Esophagus muscularis mucosa (tissue), 4 donors: ENCODE measurements at places on chromosomes 1 and 21. TPM values are rescaled to one million over a fixed set of nuclear protein-coding genes. Genes with fewer than 3 reads are reported as not detected.

GRCh38 chr1:163090321-163090945 is 21.3 kb downstream of the RGS4 start:
- no peak for DNase-seq

BSND gene
- total RNA-seq = not detected

DNA sequence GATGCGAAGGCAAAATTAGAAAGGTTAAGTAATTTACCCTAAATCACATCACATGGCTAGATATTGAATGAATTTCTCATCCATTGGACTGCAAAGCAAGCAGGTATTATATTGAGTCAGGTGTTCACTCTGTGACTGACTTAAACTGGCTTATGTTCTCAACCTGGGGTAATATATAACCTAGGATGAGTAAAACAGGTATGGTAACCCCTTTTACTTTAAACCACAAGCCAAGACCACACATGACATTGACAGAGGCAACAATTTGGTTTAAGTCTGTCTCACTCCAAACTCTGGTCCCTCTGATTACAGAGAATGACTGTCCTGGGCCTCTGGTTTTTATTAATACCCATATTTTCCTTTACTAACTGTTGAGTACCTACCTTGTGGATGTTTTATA is 33.3 kb downstream of the MAEL start:
- no peak for DNase-seq

CCDC24 gene
- total RNA-seq = 6.7 TPM

KANK4 gene
- 0.42 TPM for total RNA-seq

F13B gene
- total RNA-seq = not detected

- no peak for DNase-seq
Measured at GRCh38 chr1:64744492-64745180, at the start of gene RAVER2. RAVER2 (plus strand) TSS chr1:64745075; CDS start chr1:64745173, 98 bp downstream.

ACTL8 gene
- not detected for total RNA-seq

DNA sequence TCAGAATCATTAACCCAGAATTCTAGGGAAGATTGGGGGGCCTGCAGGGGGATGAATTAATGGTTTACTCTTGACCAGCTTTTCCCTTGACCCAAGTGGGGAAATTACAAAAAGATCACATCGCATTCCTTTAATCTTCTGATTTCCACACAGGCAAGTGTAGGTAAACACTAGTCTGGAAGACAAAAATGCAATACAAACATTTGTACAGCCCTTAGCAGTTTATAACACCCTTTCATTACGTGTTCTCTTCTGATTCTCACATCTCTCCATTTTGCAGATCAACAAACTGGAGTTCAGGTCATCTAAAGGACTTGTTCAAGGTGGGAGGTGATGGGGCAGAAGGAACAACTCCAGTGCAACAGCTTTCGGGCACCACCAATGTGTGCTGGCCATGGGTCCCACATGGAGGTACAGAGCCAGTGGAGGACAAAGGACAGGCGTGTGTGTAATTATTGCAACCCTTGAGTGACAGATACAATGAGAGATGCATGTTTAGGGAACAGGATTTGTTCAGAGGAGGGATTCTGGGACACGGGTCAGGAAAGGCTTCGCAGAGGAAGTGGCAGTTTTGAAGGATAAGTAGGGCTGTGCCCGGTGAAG is 20.4 kb downstream of the ATF3 start:
- no peak for DNase-seq

DNA sequence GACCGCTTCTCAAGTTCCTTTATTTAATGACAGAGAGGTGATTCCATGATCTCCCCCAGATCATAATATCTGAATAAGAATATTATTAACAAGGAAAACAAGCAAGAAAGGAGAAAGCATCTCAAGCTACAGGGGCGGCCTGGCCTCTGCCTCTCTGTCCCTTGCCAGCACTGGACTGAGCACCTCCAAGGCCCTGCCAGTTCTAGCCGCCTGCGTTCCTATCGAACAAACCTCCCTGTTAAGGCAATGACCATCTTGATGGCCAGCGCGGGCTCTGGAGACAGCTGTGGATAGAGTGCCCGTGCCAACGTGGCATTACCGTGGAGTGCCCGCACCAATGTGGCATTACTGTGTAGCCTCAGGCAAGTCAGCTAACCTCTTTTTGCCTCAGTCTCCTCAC is 84.8 kb downstream of the NPHP4 start:
- DNase-seq = no peak

RNASEL gene
- 8.1 TPM for total RNA-seq

DNA sequence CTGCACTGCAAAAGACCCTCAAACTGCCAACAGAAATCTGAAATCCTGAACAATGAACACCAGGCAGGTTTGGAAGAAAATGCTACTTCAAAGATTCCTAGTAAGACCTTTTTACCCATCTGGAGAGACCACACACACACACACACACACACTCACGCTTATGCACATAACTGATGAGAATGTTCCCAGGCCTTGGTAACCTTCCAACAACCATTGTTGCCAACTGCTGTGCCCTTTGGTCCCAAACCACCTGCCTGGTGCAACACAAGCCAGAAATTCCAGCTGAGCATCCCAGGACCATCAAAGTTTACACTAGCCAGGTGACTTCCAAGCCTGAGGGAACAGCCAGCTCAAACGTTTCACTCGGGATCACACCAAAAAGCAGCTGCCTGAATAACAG is 56.9 kb downstream of the SEC16B start:
- no peak for DNase-seq

DENND2D gene
- total RNA-seq = 4.6 TPM

DNAJC28 gene
- total RNA-seq = 1.6 TPM

GRCh38 chr1:55826381-55827080 is 611.4 kb upstream of the USP24 start:
- DNase-seq = no peak

CLCA2 gene
- total RNA-seq = not detected
